ENCODE measurements at places on chromosomes 4 and X.

GRCh38 chr4:186946682-186947294, 223.1 kb upstream of the FAT1 start:
- DNase-seq = no peak

DNA sequence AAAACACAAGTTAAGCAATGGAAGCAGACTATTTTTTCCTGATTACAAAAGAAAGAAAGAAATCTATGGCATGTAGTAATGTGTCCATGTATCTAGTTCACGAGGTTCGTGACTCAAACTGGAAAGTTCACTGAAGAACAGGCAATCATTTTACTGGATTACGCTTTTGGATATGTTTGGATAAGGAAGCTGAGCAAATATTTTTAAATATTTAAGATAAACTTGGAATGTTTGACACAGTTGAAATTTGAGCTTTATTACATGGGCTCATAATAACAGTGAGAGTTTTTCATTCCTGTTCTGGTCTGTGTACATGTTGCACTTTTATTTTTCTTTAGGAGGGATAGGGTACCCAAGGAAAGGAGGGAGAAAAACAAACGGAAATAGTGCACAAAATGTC, 244.2 kb upstream of the GK2 start:
- no peak for DNase-seq

- peak; percentile 91 for DNase-seq
Observed at GRCh38 chr4:743463-744211, 38.0 kb downstream of the PCGF3 start.

- DNase-seq = no peak
Observed at GRCh38 chr4:140497405-140497746, 717 bp downstream of the MGAT4D start.

DNA sequence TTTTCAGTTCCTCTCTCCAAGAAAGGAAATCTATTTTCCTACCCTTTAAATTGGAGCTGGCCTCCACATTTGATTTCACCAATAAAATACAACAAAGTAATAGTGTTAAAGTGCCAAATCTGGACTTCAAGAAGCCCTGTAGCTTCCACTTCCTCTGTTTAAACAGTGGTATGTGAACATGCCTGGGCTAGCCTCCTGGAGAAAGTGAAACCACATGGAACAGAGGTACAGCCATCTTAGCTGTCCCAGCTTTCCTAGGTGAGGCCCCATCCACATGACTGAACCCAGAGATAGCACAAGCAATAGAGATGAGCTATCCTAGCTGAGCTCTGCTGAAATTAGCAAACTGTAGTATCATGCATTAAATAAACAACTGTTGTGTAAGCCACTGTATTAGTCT, 131.8 kb upstream of the VCX start:
- no peak for DNase-seq

- DNase-seq = no peak
Observed at GRCh38 chrX:153515435-153515834, 2.0 kb upstream of the ATP2B3 start.

GRCh38 chr4:170849969-170850368, 760.2 kb upstream of the AADAT start:
- no peak for DNase-seq

DNA sequence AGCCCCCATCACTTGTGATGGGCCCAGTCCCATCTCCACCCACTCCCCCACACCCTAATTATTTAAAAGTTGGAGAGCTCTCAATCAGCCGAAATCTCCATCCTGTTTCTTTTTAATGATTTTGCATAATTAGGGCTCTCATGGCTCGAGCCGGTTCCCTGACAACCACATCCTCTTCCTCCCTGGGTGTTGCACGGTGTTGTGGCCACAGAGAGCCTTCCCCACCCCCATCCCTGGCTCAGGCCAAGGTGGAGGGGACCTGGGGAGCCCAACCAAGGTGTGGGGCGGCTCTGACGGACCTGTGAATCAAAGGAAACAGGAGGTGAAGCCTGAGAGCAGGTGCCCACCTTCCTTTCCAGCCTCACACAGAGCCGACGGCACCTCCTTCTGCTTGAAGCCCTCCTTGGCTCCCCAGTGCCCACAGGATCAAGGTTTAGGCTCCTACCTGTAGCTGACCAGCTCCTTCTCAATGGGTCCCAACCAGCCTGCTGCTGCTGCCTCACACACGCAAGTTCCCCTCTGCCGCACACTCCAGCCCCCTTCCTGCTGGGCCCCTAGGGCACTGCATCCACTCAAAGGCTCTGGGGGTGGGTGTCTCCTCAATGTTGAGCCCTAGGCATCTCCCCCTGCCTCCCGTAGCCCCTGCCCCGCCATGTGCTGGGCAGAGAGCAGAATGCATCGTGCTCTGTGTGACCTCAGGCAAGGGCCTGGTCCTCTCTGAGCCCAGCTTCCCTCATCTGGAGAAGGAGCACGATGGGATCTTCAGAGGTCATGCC, 68.7 kb downstream of the WFS1 start:
- DNase-seq = no peak

- DNase-seq = peak; percentile 76
Observed at GRCh38 chrX:49179358-49179757, 6.8 kb downstream of the PRICKLE3 start.

DNA sequence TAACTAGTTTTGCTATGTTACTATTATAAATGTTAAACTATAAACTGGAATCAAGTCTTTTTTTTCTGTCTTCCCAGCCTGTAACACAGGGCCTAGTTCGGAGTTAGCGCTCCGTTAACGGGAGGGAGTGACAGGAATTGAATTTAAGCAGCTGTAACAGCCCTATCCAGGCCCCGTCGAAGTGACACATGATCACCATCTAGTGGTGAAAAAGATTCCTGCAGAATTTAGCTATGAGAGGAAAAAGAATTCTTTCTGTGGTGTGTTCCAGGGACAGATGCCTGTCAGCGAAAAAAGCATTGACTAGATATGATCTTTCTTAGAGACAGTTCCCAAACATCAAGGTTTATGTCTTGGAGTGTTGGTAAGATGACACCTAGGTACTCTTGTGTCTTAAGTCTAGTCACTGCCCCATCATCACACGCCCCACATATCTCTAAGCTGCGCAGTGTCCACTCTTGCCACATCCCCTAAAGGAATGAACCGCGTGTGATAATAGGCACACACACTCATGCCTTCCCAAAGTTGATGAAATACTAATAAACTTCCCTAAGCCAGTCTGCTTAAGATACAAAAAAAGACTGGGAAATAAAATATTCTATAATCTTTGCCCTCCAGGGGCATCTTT, 2.1 kb downstream of the GAB3 start:
- DNase-seq = peak; percentile 88

DNA sequence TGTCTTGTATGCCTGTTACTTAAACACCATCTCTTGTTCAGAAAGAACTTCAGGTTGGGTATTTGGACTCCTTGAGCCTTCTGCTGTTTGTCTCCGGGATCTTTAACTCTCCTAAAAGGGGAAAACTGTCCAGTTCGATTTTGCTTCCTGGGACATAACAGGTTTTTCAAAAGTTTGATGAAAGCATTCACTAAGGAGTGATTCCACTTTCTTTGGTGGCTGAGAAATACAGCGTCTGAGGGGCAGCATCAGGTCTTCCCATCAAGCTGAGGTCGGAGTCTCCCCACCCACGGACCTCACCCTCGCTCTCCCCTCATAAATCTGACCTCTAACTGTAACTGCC, 1.4 kb downstream of the AFAP1 start:
- DNase-seq = no peak

DNA sequence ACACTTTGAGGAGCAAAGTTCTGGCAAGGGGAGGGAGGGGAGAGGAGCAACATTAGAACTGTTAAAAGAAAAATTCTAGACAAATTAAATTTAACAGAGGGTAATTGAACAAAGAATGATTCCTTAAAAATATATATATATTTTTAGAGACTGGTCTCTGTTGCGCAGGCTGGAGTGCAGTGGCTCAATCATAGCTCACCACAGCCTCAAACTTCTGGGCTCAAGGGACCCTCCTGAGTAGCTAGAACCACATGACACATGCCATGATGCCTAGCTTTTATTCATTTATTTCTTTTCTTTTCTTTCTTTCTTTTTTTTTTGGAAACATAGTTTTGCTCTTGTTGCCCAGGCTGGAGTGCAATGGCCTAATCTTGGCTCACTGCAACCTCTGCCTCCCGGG, 19.1 kb upstream of the SPINK2 start:
- DNase-seq = no peak

GRCh38 chr4:152243896-152244595, 291.8 kb downstream of the FBXW7 start:
- DNase-seq = peak; percentile 61

DNA sequence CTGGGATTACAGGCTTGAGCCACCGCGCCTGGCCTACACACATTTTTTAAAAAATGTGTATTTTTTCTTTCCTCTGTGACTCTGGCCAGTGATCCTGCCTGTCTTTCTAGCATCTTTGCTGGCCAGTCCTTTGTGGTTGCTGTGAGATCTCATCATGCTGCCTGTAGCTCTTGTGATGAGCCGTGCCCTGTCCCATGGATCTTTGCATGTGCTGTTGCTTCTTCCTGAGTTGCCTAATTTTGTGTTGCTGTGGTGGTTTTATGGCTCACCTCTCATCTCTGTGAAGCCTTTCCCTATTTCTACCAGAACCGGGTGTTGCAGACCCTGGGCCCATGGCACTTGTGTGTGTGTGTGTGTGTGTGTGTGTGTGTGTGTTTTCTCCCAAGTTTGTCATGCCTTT, 8.3 kb downstream of the NSD2 start:
- peak; percentile 32 for DNase-seq

DNA sequence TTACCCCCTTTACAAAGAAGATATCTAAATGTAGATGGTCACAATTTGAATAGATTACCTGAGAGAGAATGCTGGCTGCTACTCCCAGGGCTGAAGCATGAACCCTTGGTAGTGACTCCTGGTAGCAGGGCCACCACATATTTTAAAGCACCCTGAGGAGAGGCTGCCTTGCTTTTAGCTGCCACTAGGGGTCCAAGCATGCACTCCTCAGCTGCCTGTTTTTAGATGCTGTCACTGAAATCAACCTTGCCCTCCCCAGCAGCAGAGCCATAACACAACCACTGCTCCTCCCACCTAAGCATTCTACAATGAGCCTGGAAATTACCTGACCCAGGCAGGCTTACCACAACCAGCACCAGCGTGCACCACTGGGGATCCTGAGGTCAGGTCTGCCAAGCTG, 850.9 kb downstream of the FAM133A start:
- DNase-seq = no peak

DNA sequence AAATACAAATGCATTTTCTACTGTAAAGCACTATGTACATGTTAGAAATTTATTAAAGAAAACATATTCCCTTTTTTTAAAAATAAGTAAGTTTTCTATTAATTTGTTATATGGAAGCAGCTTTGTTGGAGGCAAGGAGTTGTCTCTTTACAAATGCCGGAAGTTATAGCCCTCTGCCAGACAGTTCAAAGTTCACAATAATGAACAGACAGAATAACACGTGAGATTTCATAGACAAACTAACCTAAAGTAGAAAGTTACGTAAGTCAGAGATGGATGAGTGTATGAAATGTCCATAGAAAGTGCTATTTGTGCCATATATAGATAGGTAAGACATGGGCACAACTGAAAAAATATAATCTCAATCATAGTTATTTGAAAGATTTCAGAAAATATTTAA, 43.9 kb upstream of the NEIL3 start:
- no peak for DNase-seq

- DNase-seq = peak; percentile 53
Observed at GRCh38 chr4:184548648-184549341, 74.4 kb upstream of the IRF2 start.

DNA sequence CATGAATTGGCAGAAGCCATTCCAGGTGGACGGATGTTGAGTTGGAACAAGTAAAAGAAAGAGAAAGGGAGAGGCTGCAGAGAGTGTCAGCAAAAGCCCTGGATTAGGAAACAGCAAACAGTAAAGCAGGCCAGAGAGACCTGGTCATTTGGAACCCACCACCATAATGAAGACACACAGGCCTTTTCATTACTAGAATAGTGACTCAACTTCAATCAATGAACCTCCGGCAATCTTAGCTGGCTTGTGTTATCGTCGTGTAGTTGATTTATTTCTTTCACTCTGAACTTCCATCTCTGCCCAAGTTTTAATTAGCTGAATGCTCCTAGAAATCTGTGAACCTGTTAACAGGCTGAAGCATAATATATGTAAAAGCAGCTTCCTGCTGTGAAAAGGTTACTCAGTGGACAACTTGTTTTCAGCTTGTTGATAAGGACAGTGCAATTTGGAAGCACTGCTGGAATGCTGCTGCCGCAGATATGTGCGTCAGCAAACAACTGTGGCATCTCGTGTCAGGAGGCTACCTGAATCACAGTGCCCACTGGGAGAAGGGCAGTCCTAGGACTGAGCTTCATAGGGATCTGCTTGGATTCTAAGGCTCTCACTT, 68.8 kb downstream of the SPANXN4 start:
- no peak for DNase-seq

GRCh38 chr4:15148691-15149090, 146.4 kb downstream of the CPEB2 start:
- DNase-seq = no peak

- DNase-seq = no peak
Observed at GRCh38 chr4:70623323-70623722, 5.2 kb upstream of the ENAM start.

GRCh38 chr4:136687118-136687517, 845.2 kb downstream of the PCDH18 start:
- DNase-seq = no peak

GRCh38 chrX:148878371-148878770, 378.0 kb downstream of the AFF2 start:
- no peak for DNase-seq

- DNase-seq = no peak
Observed at GRCh38 chr4:15428611-15429010, 778 bp downstream of the C1QTNF7 start.

GRCh38 chr4:113760094-113760794, 1.3 kb downstream of the CAMK2D start:
- DNase-seq = peak; percentile 76

DNA sequence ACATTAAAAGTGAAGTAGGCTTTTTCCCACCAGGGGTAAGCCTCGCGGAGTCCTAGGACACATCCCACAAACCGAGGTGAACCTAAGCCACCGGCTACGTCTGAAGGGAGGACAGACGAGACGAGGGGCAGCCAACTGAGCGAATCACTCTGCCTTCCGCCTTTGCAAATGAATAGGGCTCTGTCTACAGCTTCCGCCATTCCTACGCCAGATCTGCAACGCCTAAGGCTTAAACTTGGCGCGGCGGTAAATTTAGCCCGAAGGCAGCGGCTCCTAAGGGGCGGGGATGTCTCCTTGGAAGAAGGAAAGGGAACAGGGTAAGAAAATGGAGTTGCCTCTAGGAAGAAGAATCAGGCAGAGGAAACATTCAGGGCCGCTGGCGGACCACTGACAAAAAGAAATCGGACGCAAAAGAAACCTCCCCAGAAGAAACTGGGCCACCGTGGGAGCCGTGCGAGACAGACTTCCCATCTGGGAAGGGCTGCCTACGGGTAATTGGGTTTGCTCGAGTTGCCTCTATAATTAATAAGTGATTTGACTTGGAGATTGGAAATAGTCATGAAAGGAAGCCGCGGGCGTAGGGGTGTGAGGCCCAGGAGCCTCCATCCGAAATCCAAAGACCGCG, 90.5 kb downstream of the BCOR start:
- peak; percentile 82 for DNase-seq

Data from osteoblast (primary cell).